H9 (cell line): ENCODE measurements at places on chromosomes 2 and 18. TPM values are rescaled to one million over a fixed set of nuclear protein-coding genes. Genes with fewer than 3 reads are reported as not detected.

CDCA7 gene
- 48.9 and 50.3 TPM in 2 replicates for total RNA-seq

NPPC gene
- 1.1 and 1.2 TPM in 2 replicates for total RNA-seq

DNA sequence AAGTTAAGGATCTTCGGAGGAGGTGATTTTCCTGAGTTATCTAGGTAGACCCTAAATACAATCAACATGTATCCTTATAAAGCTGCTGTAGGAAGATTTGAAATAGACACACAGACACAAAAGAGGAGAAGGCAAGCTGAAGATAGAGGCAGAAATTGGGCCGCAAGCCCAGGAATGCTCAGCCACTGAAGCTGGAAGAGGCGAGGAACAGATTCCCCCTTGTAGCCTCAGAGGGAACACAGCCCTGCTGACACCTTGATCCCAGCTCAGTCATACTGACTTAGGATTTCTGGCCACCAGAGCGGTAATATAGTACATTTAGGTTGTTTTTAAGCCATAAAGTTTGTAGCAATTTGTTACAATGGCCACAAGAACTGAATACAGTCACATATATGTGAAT, 90.9 kb downstream of the ETAA1 start:
- DNase-seq, result no peak

DNA sequence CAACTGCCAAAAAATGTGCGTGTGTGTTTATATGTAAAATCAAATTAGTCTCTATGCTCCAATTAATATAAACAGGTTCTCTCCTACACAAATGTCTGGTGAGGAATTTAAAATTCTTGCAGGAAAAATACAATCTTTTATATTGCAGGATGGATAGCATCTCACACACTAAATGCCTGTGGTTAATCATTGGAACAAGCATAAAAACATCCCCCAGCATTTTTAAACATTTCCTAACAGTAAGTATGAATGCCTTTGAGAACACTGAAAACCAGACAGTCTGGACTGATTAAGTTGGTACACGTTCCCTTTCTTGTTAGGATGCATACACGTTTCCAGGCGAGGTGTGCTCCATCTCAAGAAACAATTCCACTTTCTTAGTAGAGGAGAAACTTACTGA, 29.9 kb upstream of the PDE1A start:
- no peak for DNase-seq

DNA sequence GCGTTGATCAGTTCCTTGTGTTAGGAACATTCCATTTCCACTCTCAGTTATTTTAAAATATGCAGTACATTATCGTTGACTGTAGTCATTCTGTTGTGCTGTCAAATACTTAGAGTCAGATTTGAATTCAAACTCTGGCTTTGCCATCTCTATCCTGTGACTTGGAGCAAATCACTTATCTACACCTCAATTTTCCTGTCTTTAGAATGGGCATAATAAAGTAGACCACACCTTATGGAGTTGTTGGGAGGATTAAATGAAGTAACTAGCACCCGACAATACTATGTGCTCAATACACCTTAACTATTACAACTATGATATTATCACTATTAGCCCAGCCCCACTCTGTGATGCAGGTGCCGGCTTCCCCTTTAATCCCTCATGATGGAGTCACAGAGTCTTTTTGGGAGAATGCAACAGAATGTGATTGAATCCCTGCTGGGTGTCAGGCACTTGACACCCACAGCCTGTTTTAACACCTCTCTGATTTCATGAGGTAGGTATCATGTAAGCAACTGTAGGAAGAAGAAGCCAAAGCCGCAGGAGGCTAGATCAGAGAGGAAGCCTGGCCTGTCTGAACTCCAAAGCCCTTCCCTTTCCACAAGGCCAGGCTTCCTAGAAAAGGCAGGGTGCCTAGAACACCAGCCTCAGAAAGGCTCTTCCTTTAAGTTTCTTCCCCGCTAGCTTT, 308.4 kb downstream of the NAPG start:
- DNase-seq, result no peak

GRCh38 chr2:189954989-189955388, 107.5 kb downstream of the MSTN start:
- no peak for DNase-seq

DNA sequence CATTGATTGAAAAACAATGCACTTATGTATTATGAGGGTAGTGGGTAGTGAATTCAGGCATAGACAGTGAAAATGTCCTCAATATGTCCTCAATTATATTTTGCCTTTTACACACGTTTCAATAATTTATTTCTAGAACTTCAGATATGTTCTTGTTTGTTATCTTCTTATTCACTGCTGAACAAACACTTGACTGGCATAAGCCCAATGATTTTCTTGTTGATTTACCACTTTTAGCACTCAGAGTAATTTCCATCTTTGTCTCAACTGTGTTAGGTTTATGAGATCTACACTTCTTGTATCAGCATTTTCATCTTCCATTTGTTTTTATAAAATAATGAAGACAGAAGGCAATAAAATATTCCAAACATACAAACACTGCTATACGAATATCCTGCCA, 61.8 kb upstream of the DCC start:
- DNase-seq, result no peak

DNA sequence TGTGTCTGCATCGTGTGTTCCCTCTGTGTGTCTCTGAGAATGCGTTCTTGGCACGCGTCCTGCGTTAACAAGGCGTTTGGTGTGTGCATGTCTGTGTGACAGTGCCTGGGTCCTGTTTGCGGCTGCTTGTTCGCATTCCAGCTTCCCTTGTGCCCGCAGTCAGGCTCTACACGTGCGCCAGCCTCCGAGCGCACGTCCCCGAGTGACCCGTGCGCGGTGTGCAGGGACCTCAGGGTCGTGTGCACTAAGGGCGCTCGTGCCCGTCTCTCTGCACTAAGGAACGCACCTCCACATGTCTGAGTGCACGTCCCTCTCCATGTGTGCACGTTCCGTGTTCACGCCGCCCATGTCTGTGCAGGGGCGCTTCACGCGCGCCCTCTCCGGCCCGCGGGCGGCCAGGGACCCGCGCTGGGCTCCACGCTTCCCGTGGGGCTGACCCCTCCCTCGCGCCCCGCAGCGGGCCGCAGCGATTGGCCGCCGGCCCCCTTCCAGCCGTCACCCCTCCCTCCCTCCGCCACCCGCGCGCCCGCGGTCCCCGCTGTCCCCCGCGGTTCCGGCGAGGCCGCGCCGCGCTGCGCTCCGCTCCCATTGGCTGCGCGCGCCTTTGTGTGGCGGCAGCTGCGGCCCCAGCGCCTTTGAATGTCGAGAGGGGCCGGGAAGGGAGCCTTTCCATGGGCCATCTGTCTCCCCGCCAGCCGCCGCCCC, 229.4 kb downstream of the HAUS1 start:
- DNase-seq, result no peak

- DNase-seq, result no peak
Measured at GRCh38 chr2:96514521-96514920, 9.4 kb upstream of the NEURL3 start.
